ENCODE measurements at places on chromosomes 3 and 15. TPM values are rescaled to one million over a fixed set of nuclear protein-coding genes. Genes with fewer than 3 reads are reported as not detected.

CX3CR1 gene
- 1.7 TPM for polyA plus RNA-seq

WNT5A gene
- 31.6 TPM for polyA plus RNA-seq

AMIGO3 gene
- polyA plus RNA-seq: 1.8 TPM

SHQ1 gene
- polyA plus RNA-seq: 27.2 TPM

RARB gene
- polyA plus RNA-seq: 47.9 TPM

C3orf22 gene
- not detected for polyA plus RNA-seq

EIF1B gene
- polyA plus RNA-seq: 122 TPM

TICRR gene
- 13.4 TPM for polyA plus RNA-seq

UNC13C gene
- polyA plus RNA-seq: 10.0 TPM

SERPINI2 gene
- 0.95 TPM for polyA plus RNA-seq

POC1A gene
- 8.5 TPM for polyA plus RNA-seq

RTP1 gene
- polyA plus RNA-seq: not detected

ALDH1A2 gene
- 353 TPM for polyA plus RNA-seq

CD276 gene
- polyA plus RNA-seq: 164 TPM

SEMA3F gene
- 81.6 TPM for polyA plus RNA-seq

LTK gene
- polyA plus RNA-seq: 1.9 TPM

CHST14 gene
- polyA plus RNA-seq: 41.1 TPM

CRABP1 gene
- 56.2 TPM for polyA plus RNA-seq

CPA3 gene
- 0.67 TPM for polyA plus RNA-seq

OIP5 gene
- 12.2 TPM for polyA plus RNA-seq

CHRD gene
- polyA plus RNA-seq: 14.2 TPM

DNA sequence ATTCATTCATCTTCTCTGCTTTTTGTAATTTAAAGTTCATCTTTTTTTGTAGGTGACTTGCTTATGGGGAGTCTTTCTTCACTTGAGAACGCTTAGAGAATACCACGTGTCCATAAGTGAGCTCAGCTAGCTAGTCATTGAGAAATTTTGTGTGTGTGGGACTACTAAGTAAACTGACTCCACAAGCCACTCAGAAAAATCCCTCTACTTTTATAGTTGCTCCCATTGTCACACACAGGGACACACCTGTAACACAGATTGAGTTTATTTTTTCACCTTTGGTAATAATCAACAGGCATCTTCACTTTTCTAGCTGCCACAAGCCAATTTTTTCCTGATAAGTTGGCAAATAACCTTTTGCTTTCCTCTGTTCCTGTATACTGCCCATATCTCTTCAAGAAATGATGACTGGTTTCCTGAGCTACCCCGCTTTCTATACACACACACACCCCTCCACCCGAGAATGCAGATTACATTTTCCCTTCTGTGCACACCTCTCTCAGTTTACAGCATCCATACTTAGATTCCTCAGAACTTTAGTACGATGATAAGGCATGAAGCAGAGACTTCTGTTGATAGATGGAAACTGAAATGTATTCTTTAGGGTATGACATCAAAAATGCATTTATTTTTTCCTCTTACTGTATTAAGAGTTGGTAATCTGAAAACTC is 4.6 kb downstream of the TSC22D2 start:
- DNase-seq: no peak

DNA sequence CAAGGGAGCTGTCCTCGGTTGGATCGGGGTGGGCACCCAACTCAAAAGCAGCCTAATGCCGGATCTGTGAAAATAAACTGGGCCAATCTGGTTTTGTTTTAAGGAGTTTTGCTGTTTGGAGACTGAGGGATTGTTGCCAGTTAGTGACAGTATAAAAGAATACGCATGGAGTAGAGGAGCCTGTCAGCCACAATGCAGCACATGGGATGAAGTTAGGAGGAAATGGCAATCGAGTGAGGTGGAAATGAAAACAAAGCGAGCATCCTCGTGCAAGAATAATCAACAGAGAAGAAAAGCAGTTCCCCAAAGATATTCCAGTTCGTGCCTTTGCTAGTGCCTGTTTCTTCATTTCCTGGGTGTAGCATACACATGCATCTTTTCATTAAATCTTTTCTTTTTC is 108.4 kb upstream of the RORA start:
- no peak for DNase-seq

GRCh38 chr3:146065573-146066006 is 95.4 kb downstream of the PLOD2 start:
- peak; percentile 33 for DNase-seq

- DNase-seq: no peak
Measured at GRCh38 chr3:123201223-123201556, 553 bp upstream of the SEC22A start.

DNA sequence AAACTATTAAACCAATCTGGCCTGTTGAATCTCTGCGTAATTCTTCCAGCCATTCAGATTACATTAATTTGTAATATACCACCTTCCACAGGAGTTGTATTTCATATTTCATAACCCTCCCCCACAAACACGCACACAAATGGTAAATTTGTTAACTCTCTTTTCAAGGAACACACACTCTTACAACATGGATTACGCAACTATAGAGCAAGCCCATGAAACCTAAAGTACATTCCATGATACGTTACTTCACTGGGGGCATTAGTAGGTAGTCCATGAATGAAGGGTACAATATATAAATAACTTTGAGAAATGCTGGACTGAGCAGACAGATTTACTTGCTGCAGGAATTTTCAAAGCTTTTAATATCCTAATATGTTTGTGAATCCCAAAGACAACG is 65.0 kb downstream of the TRIM69 start:
- no peak for DNase-seq

DNA sequence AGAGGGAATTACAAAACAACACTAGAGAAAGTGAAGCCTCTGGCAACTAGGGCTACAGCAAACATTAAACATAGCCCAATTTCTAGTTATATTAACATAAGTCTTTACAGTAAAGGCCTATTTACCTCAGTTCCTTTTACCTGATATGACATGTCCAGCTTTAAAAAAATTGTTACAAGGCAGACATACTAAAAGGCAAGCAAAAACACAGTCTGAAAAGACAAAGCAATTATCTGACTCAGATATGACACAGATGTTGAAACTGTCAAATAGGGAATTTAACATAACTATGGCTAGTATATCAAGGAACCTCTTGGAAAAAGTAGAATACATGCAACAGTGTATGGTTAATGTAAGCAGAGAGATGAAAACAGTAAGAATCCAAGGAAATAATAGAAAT is 238.6 kb downstream of the RAP2B start:
- DNase-seq: no peak

DNA sequence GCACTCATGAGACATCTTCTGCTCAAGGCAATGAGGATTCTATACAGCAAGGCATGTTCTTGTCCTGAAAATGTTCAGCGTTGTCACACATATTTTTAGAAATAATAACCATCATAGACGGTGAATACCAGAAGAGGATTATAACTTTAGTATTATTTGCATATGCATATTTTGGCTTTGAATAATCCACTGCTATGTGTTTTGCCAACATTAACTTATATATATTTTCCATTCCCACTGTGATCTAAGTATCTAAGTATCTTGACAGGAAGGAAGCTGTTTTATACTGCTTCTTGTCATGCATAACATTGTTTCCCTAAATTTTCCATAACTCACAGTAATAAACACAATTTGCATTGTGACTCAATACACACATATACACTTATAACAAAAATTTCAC is 509.5 kb downstream of the TBL1XR1 start:
- no peak for DNase-seq

DNA sequence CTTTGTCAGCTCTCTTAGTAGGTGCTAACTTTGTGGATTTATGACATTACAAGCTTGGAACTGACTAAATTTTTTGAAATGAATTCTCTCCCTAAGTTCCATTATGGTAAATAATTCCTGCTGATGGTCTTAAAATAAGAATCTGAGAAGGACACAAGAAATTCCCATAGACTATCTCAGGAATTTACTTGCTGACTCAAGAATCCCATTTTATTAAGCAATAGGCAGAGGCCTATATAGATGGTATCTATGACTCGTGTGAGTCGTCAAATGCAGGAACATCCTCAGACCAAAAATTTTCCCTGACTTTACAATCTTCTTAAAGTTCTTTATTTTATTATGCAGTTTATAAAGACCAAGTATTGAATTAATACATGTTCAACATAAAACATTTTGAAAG is 30.7 kb upstream of the CBLB start:
- DNase-seq: no peak

DNA sequence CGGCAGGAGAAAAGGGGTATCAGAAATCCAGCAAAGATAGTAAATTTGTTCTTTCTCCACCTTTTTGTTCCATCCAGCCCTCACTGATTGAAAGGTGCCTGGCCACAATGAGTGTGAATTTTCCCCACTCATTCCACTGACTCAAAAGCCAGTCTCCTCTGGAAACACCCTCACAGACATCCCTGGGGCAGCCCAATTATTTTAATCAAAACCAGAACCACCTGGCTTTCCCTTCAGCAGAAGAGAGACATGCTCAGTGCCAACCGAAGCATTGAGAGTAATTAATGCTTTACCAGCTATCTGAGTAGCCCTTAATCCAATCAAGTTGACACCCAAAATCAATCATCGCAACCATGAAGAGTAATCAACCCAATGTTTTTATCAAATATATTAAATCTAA is 1129.6 kb upstream of the GBE1 start:
- DNase-seq: no peak

DNA sequence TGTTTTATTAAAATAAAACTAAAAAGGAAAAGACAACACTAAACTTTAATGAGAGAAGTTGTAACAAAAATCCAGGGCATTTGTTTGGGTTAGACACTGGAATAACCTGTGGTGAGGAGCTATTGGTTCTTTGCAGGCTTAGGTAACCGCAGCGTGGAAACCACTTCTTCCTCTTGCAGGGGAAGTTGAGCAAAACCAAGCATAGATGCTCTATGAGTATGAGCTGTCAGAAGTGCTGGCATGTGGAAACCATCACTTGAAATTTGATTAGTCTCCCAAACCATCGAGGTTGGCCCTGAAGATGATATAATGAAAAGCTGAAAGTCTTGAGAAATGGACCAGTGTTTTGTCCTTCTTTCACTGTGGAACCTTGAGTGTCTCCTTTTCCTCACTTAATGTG is 127.1 kb upstream of the RBMS3 start:
- DNase-seq: no peak

- DNase-seq: no peak
Measured at GRCh38 chr15:82810890-82811426, 1.5 kb downstream of the WHAMM start.

DNA sequence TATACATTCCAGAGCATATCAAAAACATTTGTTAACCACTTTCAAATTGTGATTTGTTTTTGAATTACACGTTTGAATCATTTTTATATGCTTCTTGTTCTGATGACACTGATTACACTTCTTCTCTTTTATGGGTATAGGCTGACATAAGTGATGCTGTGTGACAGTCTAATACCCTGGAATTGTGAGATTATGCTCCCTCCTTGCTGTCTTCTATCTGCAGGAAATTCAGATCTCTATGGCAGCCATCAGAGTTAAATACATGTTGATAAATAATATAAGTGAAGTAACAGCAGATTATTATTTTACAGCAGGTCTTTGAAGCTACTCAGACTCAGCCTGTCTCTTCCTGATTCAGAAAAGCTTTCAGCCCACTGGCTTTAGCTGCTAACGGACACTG is 248.9 kb downstream of the ZMAT3 start:
- DNase-seq: no peak

- DNase-seq: no peak
Measured at GRCh38 chr15:91821458-91821857, 32.0 kb upstream of the SLCO3A1 start.

DNA sequence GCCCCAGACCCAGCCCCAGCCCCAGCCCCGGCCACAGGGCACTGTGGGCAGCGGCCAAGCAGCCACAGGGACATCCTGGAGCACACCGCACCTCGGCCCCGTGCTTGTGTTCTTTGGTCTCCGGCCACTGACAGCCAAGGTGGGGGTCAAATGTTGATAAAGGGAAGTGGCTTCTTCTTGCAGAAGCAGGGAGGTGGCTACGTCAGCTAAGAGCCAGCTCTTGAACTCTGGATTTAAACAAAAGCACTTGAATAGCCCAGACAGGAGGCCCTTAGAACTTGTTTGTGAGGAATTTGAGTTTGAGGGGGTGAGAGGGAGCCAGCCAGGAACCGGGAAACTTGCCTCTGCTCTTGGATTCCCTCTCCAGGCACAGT is 135.8 kb upstream of the ABHD17C start:
- DNase-seq: no peak

GRCh38 chr3:129746629-129747028 is 140.2 kb upstream of the PLXND1 start:
- no peak for DNase-seq

- no peak for DNase-seq
Measured at GRCh38 chr3:55556619-55557537, 69.8 kb upstream of the WNT5A start.

- no peak for DNase-seq
Measured at GRCh38 chr3:143363949-143364348, 244.4 kb downstream of the CHST2 start.

DNA sequence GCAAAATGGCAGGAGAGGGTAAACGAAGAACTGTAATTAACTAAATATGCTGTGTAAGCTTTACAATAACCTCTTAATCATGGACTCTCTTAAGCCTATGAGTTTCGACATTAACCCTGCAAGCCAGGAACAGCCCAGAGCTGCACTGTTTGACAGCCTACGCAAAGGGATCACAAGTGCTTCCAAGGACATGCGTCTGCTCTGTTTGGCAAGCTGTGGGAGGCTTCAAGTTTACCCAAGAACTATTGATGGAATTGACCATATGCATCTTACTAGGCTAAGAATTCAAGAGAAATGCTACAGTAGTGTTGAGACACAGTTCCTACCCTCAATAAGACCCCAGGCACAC is 66.0 kb downstream of the PDZRN3 start:
- DNase-seq: no peak

DNA sequence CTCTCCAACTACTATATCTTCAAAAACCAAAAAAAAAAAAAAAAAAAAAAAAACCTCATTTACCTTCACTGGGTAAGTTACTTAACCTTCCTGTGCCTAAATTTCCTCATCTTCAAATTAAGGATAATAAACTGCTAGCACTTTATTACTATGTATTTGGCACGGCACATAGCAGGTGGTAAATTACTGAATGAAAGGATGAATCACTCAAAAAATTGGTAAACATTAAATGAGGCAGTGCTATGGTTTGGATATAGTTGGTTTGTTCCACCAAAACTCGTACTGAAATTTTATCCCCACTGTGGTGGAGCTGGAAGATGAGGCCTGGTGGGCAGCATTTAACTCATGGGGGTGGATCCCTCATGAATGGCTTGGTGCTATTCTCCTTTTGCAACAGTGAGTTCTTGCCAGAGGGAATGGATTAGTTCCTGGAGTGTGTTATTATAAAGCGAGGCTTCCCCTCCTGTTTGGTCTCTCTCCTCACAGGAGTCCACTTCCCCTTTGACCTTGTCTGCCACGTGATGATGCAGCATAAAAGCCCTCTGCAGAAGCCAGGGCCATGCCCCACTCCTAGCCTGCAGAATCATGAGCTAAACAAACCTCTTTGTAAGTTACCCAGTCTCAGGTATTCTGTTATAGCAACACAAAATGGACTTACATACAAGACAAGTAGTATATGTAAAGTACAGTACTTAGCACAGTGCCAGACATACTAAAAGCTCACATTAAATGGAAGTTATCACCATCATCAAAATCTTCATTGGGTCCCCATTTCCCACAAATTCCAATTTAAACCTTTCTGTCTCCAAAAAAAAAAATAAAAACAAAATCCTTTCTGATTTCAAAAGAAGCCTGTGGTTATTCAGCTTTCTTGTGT is 20.6 kb downstream of the DCUN1D1 start:
- DNase-seq: no peak
